Stimulated activated CD4-positive, alpha-beta T cell treated with anti-CD3 and anti-CD28 coated beads, Interleukin-4, amount 100 ng/mL, for 4 hours (primary cell): ENCODE measurements at places on chromosomes 16 and 17.

DNA sequence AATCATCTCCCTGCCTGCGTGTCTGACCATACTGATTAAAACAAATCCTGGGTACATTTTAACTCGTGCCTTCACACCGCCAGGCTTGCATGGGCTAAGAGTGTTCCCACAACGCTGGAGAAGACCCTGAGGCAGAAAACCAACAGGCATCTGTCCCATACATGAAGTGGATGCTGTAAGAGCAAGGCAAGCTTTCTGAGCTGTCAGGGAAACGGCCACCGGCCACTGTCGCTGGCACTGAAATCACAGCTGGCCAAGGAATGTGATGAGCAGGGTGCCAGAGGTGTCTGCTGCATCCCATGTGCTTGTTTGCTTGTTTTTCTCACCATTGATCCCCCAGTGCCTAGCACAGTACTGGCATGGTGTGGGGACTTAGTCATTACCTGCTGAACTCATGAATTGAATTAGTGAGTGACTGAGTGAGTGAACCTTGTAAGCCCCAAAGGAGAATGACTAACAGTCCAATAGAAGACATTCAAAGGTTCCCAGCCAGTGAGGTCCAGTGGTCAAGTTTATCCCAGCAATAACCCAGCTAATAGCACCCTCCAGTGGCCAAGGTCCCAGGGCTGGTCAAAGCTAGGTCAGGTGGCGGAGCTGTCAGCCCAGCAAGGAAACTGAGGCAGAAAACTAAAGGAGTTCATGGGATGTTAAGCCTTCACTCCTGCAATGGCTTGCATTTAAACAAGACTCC is 92.7 kb upstream of the CDH5 start:
- DNase-seq = no peak

DNA sequence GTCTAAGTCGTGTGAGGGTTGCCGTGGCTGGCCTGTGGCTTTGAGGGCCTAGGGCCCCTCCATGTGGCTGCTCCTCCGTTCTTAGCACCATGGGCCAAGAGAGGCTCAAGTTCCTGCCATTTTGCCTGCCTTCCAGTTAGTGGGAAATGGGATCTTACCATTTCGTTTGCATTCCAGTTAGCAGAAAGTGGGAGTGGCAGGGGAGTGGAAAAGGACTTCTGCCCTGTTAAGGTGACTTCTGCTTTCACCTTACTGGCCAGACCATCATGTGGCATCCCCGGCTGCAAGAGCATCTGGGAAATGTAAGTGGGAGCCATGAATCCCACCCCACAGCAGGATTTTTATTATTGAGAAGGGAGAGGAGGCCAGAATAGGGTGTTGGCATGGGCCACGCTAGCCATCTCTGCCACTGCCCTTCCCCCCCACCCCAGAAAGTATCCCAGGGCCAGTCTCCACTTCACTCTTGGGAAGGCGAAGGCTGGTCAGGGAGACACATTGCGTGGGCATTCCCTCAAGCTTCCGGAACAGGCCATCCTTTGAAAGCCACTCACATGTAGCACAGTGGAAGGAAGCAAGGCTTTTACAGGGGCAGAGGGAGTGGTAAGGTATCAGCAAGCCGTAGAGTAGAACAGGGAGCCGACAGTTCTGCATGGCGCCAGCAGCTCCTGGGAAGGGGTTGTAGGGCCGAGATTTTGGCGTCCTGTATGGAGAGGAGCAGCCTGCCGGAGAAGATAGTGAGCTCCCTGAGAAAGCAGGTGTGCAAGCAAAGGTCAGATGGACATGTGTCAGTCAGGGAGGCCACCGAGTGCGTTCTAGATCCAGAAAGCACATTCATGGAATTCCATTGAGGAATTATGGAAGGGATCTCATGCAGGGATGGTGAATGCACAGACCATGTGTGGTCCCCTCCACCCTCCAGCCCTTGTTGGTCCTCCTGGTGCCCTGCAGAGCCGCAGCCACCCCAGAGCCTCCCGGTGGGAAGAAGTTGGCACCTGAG is 33.4 kb downstream of the CMIP start:
- DNase-seq = no peak

GRCh38 chr17:10769840-10770239 is 34.1 kb downstream of the TMEM238L start:
- DNase-seq = no peak

- no peak for DNase-seq
Observed at GRCh38 chr17:57562184-57562698, 182.9 kb downstream of the CCDC182 start.

- DNase-seq = no peak
Observed at GRCh38 chr16:9399573-9399972, 308.1 kb downstream of the HAPSTR1 start.

GRCh38 chr16:85978291-85978775 is 79.4 kb downstream of the IRF8 start:
- no peak for DNase-seq

DNA sequence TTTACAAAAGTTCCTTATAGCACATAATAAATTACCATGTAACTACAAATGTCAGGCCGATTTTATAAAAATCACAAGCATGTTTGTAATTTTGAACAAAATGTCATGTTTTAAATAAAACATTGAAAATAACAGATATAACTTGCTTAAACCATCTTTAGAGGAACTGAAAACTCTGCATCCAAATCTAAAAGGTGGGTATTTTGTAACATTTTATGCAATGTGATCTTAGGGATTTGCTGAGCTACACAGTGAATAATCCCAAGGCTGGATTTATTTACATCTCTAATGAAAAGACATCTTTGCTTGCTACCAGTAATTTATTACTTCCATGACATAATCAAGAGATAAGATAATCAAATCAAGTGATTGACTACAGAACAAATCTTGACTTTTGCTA is 47.5 kb downstream of the N4BP1 start:
- no peak for DNase-seq

- DNase-seq = no peak
Observed at GRCh38 chr16:68475071-68475470, 26.8 kb upstream of the SMPD3 start.

DNA sequence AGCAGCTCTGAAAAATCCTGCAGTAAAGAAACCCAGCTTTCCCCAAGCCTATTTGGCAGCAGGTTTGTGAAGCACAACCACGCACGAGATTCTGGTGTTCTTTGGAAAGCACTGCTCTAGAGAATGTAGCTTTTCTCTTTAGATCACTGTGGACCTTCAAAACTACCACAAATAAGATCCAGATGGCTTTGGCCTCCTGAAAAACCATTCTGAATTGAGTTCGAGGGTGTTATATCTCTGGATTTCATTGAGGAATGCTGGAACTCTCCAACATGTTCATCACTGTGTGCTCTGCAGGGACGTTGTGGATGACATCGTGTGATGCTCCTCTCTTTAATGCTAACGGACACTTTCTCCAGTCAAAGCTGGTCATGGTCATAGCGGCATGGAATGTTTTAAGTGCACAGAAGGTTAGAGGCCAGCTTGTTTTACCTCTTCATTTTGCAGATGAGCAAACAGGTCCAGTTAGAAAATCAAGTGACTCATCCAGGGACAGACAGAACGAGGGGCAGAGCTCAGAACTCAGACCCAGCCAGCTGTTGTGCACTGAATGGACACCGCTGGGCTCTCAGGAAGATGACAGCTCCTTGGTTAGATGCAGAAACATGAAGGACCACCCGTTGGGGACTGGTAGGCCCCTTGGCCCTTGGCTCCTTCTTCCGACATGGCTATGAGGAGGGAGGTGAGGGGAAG is 37.2 kb downstream of the CCDC42 start:
- no peak for DNase-seq

DNA sequence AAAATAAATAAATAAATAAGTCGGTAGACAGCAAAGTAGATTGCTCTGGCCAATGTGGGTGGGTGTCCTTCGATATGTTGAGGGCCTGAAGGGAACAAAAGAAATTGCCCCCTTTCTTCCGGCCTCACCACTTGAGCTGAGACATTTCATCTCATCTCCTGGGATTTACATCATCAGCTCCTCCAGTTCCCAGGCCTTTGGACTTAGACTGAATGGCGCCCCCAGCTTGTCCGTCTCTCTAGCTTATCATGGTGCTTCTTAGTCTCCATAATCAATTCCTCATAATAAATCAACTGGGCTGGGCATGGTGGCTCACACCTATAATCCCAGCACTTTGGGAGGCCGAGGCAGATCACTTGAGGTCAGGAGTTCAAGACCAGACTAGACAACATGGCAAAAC is 13.8 kb upstream of the HAP1 start:
- no peak for DNase-seq

GRCh38 chr16:4200000-4200780 is 41.7 kb downstream of the SRL start:
- no peak for DNase-seq

DNA sequence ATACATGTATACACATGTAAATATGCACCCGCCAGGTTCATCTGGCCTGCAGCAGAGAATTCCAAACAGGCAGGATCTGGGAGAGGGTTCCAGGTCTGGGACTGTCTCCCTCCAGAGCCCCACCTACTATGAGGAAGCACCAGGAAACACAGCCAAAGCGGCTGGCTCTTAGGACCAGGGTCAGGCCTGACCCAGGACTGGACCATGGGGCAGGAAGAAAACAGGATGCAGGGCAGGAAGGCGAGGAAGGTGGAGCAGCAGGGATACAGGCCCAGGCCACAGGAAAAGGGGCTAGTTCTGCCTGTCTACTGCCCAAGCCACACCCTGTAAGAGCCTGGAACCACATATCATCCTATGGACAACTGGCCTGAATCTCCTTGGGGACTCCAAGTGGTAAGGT is 2.2 kb downstream of the HID1 start:
- no peak for DNase-seq

- DNase-seq = no peak
Observed at GRCh38 chr16:72502594-72503005, 330.6 kb upstream of the PMFBP1 start.

GRCh38 chr17:49916854-49917515 is 52.0 kb upstream of the DLX4 start:
- DNase-seq = no peak

DNA sequence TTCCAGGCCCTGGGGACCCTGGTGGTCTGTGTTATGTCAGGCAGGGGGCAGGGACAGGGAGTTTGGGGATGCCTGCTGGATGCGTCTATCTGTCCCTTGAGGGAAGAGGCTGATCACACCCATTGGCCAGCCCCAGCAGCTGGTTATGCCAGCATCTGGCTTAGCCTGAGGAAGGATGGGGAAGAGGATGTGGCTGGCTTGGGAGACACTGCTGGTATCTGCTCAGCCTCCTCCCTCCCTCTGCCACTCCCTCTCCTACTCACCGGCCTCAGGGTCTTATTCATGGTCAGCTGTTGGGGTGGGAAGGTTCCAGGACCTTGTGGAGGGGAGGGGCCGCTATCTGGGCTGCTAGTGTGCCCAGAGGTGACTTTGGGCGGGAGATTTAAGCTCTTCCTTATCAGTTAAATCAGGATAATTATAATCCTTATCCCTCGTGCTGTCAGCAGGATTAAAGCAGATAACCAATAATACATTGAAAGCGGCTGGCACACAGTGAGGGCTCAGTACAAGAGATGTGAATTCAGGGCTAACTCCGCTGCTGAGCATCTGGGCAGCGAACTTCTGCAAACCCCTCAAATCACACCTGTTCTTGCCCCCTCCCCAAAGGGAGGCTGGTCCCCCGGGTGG is 36.0 kb upstream of the MLKL start:
- no peak for DNase-seq

GRCh38 chr16:69820926-69821541 is 58.9 kb downstream of the WWP2 start:
- no peak for DNase-seq

DNA sequence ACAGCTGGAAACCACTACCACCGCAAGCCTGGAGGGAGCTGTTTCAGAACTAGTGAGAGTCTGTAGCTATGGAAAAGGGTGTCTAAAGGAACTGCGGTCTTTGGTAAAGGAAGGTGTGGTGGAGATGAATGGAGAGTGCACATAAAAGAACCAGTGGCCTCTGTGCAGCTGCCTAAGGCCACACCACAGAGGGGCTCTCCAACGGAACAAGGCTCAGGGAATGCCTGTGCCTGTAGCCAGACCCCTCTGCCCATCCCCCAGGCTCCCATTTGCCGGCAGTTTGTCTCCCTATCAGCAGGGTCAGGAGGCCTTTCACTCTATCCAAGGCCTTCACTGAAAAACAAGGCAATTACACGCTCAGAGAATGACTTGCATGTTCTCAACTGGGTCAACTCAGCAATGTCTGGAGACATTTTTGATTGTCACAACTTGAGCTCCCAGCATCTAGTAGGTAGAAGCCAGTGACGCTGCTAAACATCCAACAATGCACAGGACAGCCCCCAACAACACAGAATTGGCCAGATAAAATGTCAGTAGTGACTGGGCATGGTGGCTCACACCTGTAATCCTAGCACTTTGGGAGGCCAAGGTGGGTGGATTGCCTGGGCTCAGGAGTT is 3.3 kb upstream of the FDXR start:
- no peak for DNase-seq

- DNase-seq = no peak
Observed at GRCh38 chr17:80126449-80126715, 20.5 kb downstream of the EIF4A3 start.

DNA sequence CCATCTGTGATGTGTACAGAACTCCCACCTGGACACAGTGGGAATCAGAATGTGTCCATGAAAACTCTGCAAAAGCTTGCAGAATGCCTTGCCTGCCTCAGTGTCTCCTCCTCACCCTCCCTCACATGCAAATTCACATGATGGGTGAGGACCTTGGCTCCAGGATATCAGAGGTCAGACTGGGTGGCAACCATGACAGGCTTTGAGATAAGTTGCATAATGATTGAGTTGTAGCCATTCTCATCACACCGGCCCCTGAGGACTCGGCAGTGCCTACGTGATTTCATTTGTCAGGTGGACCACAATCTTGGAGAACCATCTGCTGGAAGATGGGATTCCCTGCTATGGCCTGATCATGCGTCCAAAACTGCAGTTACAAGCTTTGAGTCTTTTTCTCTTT is 3.9 kb upstream of the ADCY9 start:
- DNase-seq = no peak

GRCh38 chr16:24571096-24571495 is 31.7 kb downstream of the RBBP6 start:
- DNase-seq = no peak

DNA sequence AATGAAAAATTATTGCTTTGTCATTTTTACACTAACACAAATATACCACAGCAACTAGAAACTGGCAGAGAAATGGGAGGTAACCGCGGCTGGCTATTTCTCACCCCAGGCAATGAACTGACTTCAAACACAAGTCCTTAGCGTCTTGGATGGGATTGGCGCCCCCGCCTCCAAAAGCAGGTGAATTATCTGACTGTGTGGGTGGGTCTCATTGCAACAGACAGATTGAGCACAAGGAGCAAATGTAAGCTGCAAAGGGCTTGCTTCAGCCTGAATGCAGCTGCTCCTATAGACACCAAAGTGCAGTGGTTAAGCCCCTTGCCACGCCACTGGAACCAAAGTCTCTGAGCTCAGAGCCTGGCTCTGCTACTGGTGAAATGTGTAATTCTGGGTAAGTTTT is 225.0 kb downstream of the XYLT1 start:
- no peak for DNase-seq

DNA sequence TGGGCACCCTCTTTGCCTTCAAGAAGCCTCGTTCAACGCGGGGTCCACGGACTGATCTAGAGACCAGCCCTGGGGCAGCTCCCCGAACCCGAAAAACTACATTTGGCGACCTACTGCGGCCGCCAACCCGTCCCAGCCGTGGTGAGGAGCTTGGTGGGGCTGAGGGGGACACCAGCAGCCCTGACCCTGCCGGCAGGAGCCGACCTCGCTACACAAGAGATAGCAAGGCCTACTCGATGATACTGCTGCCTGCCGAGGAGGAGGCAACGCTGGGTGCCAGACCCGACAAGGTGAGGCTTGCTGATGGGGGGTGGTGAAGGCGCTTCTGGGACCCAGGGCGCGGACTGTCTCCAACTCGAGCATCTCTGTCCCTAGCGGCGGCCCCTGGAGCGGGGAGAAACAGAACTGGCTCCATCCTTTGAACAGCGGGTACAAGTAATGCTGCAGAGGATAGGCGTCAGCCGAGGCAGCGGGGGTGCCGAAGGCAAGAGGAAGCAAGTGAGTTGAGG is 5.6 kb downstream of the ACD start:
- DNase-seq = no peak
